Fibroblast of the conjunctiva (primary cell): ENCODE measurements at places on chromosomes 3 and 15.

GRCh38 chr3:186464424-186465093, 79.6 kb downstream of the CRYGS start:
- DNase-seq = no peak

- DNase-seq = no peak
These were observed 12.9 kb downstream of the CELF6 start for GRCh38 chr15:72307026-72307425.

DNA sequence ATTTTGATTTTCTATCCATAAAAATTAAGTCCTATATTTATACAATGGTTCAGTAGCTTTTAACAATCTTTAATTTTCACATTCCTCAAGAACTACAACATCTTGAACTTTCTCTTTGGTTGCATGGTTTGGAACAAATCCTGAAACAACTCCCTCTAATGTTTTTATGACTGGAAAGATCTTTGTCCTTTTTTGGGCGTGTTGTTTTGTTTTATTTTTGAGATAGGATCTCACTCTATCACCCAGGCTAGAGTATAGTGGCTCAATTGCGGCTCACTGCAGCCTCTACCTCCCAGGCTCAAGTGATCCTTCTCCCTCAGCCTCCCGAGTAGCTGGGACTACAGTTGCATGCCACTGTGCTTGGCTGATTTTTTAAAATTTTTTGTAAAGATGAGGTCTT, 4.0 kb downstream of the STX19 start:
- no peak for DNase-seq

GRCh38 chr3:129623447-129624118, 17.1 kb upstream of the PLXND1 start:
- no peak for DNase-seq

DNA sequence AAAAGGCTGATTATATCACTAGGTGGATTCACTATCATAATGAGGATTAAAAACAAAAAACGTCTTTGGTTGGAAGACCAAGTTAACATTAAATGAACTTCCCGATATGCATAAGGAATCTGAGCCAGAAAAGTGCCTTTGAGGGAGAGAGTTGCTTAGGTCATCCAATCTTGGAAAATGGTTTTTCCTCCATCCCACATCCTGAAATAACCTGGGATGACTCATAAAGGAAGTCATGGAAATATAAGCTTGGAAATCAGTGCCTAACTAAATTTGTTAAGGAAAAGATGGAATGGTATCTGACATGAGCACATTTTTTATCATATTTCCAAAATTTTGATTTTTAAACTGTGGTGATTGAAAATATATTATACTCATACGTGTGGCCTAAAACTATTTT, 66.0 kb downstream of the KBTBD8 start:
- no peak for DNase-seq

GRCh38 chr3:46676601-46677410, 16.7 kb downstream of the ALS2CL start:
- DNase-seq = no peak

- no peak for DNase-seq
These were observed 62.3 kb upstream of the ASB14 start for GRCh38 chr3:57354768-57355167.

DNA sequence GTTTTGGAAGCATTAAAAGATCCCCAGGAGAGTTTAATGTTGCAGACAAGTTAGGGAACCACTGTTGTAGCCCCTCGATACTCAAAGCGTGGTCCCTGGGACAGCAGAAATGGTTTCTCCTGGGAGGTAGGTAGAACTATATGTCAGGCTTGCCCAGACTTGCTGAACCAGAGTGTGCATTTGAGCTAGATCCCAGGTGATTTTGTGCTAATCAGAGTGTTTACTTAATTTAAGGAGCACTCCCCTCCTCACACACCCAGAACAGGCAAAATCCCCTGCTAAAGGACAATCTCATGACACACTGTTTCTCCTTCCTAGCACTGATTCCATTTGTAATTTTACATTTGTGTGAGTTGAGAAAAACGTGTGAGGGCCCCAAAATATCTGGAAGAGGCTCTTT, 24.3 kb downstream of the LMCD1 start:
- DNase-seq = no peak

- DNase-seq = no peak
These were observed 585.6 kb upstream of the ZNF717 start for GRCh38 chr3:76370749-76371520.

- no peak for DNase-seq
These were observed 70.5 kb downstream of the CHD2 start for GRCh38 chr15:92970656-92971055.

DNA sequence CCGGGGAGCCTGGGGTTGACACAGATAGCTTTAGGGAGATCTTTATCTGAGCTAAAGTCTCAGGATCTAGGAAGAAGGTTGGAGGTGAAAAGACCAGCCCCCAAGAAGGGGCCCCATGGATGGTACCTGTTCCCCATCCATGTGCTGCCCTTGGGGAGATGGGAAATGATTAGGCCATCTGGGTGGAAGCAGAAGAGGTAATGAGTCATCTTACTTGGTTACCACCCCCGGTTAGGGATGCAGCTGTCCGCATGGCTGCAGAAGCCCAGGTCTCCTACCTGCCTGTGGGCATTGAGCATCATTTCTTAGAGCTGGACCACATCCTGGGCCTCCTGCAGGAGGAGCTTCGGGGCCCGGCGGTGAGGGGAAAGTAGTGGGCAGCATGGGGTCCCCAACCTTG, 3.1 kb upstream of the CPLX3 start:
- DNase-seq = no peak
